ENCODE measurements at places on chromosomes 4 and X. TPM values are rescaled to one million over a fixed set of nuclear protein-coding genes. Genes with fewer than 3 reads are reported as not detected.

ZCCHC12 gene
- total RNA-seq: not detected

PTTG2 gene
- not detected for total RNA-seq

- DNase-seq: peak; percentile 86
Observed at GRCh38 chr4:14783011-14783877, 219.0 kb upstream of the CPEB2 start.

C4orf50 gene
- 0.12 TPM for total RNA-seq

BRS3 gene
- not detected for total RNA-seq

GRCh38 chr4:181219783-181220416 lies 1023.3 kb upstream of the TENM3 start:
- no peak for DNase-seq

- DNase-seq: no peak
Observed at GRCh38 chr4:125317525-125317877, 2.7 kb downstream of the FAT4 start.

LGI2 gene
- total RNA-seq: 0.93 TPM

DNA sequence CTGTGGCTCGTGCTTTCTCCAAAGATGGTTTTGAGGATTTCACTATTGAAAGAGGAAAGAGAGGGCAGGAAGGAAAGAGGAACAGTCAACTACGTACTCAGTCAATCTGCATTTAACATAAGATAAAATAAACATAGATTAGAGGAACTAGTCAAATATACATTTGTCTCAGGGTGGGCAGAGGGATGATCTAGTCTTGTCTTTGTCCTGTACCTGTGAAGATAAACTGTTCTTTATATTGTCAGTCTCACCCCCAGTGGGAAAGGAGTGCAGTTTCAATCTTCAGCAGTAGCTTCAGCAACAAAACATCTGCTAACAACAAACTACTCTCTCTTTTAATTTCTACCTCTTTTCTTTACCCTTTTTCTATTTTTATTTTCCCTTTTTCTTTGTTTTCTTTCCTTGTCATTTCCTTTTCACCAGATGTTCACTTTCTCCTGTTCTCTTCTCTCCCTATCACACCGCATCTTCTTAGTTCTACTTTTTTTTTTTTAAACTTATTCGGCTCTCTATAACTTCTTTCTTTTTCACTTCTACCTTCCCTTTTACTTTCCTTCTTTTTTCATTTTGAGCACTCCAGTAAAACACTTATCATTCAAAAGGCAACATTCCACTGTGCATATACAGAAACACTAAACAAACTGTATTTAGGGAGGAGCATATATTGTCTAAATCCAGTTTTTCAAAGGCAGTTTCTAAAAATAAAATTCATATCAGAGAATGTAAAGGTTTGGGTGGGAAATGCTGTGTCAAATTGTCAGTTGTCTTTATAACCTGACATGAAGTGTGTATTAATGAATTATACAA lies 51.4 kb upstream of the GUCY1A1 start:
- DNase-seq: no peak

GRCh38 chr4:28254003-28254402 lies 1393.4 kb downstream of the STIM2 start:
- DNase-seq: no peak

GRCh38 chr4:16437836-16438235 lies 211.6 kb upstream of the TAPT1 start:
- no peak for DNase-seq

GRCh38 chrX:66633541-66633940 lies 5.3 kb downstream of the EDA2R start:
- DNase-seq: peak; percentile 55

GRCh38 chr4:114807759-114808404 lies 209.3 kb downstream of the UGT8 start:
- peak; percentile 25 for DNase-seq

DNA sequence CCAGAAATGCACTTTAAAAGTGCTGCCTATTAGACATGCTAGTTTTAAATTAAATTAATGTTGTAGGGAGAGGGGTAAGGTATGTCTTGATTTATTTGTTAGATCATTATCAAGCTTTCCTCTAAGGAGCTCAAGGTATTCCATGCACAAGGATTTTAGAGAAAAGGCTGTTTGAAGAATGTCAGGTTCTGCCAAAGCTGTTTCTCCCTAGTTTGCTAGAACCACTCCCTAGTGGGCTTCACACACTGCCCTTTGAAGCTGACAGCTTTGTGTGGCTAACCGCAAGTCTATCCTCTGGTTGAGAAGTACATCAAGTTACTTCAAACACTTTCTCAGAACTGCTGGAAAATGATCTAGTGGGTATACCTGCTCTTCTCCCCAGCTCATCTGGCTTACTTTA lies 32.3 kb downstream of the RASL11B start:
- no peak for DNase-seq

DNA sequence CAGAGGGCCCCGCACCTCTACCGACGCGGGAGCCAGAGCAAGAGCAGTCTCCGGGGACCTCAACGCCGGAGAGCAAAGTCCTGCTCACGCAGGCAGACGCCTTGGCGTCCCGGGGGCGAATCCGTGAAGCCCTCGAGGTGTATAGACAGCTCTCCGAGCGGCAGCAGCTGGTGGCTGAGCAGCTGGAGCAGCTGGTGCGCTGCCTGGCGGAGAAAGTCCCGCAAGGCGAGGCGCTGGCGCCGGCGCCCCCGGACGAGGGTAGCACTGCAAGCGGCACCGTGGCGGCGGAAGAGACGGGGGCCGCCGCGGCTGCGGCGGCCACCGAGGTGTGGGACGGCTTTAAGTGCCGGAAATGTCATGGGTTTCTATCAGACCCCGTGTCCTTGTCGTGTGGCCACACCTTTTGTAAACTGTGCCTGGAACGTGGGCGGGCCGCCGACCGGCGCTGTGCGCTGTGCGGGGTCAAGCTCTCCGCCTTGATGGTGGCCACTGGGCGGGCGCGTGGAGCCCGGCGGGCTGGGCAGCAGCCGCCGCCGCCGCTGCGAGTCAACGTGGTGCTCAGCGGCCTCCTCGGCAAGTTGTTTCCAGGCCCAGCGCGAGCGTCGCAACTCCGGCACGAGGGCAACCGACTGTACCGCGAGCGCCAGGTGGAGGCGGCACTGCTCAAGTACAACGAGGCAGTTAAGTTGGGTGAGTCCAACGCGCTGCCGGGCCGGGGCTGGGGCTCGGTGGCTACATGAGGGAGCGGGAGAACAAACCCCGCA lies 672 bp downstream of the LONRF3 start:
- DNase-seq: peak; percentile 0

RHOH gene
- not detected for total RNA-seq

MTNR1A gene
- total RNA-seq: not detected
